ENCODE measurements at places on chromosomes 11 and 22.

DNA sequence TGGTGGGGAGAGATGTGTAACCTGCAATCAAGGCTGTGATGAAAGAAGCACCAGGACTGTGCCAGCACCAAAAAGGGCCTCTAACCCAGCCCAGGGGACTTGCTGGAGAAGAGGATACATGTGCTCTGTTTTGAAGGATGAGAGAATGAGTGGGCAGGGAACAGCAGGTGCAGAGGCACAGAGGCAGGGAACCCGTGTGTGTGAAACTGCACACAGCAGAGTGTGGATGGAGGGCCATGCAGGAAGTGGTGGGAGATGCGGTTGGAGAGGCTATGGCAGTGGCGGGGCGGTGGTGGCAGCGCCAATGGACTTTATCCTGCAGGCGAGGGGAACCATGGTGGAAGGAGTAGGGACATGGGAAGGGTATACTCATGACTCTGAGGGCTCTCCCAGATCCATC is 25.2 kb upstream of the LRRC32 start:
- no peak for DNase-seq

GRCh38 chr22:31692186-31692886 is 30.3 kb upstream of the PISD start:
- no peak for DNase-seq

GRCh38 chr11:125995313-125995712 is 49.5 kb downstream of the VSIG10L2 start:
- peak; percentile 50 for DNase-seq

DNA sequence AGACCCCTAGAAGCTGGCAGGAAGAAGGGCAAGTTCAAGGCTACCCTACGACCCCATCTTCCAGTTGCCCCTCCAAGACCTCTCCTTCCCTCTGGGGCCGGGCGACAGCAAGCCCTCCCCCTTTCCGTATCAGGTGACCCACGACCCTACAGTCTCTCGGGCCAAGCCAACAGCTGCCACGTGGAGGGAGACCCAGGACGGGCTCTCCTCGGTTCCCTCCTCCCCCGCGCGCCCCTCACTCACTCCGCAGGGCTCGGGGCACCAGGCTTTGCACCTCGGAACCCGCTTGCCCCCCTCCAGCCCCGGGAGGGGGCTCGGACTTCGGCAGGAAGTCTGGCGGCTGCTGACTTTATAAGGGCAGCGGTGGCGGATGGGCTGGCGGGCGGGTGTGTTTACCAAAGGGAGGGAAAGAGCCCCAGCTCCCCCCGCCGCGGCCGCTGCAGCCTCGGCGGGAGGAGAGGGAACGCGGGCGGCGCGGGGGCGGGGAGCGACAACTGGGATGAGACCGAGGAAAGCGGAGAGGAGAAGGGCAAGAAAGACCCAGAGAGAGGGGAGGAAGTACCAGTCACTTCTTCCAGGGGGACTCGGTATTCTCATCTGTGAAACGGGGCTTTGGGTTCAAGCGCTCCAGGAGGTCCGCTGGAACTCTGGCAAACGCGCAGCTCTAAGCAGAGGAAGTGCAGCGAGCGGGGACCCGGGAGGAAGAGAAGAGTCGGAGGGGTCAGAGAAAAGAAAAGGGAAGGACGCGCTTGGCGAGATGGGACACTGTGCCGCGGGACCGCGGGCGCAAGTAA is 767 bp downstream of the SLC43A1 start:
- DNase-seq = peak; percentile 61

DNA sequence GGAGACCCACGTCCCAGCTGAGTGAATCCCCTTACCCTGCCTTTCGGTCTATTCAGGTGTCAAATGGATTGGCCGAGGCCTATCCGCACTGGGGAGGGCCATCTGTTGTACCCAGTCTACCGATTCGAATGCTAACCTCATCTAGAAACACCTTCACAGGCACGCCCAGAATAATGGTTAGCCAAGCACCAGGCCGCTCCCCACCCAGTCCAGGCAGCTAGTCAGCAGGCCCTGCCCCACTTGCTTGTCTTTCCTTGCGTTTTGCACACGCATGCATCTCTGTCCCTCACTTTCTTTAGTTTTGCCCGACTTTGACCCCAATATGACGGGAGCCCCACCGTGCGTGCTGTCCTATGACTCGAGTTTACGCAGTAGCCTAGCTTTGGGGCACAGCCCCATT is 31.7 kb downstream of the PARVB start:
- no peak for DNase-seq

DNA sequence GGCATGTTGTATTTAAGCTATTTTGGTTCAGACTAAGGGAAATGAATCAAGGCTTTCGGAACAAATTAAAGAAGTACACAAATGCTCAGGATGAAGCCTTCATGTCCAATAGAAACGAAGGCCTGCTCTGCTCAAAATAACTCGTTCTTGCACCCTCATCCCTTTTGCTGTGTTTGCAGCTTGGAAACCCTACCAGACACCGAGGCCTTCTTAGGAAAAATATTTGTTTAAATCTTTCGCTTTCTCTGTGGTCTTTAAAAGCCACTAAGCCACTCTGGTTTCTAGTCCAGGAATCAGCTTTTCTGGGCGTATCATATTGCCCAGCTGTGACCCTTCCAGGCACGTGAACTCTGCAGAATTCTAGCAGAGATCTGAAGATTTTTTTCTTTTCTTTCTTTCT is 60.9 kb upstream of the HSPA8 start:
- no peak for DNase-seq

- DNase-seq = no peak
Observed at GRCh38 chr11:114008331-114008730, 33.4 kb downstream of the HTR3A start.

DNA sequence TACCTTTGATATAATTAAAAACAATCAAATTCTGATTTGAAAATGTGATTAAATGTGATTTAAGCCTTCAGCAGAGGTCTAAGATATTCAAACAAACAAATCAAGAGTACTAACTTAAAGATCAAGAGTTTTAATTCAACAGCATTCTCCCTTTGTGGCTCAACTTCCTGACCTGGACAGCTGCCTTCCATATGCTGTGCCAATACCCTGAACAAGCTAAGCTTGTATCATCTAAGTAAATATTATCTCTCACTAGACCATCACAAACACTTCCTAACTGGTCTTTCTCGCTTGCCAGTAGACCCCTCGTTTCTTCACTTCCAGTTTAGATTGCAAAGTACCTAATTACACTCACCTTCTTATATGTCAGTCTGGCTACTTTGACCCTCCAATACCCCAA is 35.9 kb upstream of the P4HA3 start:
- no peak for DNase-seq

DNA sequence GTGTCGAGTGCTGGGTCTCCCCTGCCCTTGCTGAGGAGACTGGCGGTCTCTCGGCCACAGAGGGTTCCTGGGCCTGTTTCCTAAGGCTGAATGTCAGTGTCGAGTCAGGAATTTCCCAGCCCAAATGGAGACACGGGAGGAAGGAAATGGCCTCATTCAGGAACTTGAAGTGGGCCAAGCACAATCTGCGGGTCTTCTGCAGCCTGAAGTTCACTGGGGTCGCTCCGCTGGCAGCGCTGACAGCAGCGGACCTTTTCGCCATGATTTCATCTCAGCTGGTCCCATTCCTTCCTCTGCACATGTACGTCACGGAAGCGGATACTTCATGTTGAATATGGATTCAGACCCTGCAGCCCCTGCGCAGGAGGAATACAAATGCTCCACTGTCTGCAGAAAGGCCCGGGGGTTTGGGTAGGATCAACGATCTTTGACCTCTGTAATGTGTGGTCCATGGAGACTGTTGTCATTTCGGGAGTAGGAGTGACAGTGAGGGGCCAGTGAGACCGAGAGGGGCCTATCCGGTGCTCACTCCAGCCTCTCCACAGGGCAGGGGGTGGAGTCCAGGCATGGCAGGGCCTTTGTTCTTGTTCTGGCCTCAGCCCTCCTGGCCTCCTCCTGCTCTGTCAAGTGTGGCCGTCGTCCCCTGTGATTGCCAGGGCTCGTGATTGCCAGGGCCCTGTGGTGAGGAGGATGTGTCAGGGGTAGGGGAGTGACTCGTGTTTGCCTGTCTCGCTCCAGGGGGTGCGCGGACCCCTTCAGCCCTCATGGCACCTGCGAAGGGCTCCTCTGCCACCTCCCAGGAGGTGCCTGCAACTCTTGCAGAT is 402.3 kb downstream of the TBC1D22A start:
- no peak for DNase-seq

GRCh38 chr22:43622886-43623285 is 189.2 kb downstream of the EFCAB6 start:
- DNase-seq = no peak

DNA sequence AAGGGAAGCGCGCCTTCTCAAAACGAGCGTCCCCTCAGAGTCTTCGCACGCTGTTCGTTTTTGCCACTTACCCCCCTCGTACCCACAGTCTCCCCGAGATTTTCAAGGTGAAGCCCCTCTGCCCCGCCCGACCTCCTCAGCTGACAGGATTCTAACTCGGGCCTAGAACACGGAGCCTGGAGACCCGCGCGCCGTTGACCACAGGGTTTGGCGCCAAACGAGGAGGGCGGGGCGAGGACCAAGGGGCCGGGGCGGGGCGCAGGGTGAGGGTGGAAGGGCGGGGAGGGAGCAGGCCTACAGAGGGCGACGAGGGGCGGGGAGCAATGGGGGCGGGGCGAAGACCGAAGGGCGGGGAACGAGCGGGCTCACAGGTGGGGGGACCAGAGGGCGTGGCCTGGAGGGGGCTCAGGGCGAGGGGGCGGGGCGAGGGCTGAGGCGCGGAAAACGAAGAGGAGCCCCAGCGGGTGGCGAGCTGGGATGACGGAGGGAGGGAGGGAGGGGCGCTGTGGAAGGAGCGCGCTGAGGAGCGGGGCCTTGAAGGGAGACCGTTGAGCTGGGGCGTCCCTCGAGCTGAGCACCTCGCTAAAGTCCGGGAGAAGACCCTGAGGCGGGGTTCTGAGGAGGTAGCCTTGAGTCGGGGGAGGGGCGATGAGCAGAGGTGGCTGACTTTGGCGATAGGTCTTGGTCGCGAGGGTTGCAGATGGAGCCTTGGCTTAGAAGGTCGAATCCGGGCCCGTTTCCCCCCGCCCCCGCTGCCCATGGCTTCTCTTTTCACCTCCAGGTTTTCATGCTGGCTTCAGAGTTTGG is at the start of gene DMC1:
TSS of gene DMC1 (minus strand) at position 212 of the 807 bp plus-strand sequence. CDS start 1,927 bp downstream, outside the sequence.
- peak; percentile 99 for DNase-seq

DNA sequence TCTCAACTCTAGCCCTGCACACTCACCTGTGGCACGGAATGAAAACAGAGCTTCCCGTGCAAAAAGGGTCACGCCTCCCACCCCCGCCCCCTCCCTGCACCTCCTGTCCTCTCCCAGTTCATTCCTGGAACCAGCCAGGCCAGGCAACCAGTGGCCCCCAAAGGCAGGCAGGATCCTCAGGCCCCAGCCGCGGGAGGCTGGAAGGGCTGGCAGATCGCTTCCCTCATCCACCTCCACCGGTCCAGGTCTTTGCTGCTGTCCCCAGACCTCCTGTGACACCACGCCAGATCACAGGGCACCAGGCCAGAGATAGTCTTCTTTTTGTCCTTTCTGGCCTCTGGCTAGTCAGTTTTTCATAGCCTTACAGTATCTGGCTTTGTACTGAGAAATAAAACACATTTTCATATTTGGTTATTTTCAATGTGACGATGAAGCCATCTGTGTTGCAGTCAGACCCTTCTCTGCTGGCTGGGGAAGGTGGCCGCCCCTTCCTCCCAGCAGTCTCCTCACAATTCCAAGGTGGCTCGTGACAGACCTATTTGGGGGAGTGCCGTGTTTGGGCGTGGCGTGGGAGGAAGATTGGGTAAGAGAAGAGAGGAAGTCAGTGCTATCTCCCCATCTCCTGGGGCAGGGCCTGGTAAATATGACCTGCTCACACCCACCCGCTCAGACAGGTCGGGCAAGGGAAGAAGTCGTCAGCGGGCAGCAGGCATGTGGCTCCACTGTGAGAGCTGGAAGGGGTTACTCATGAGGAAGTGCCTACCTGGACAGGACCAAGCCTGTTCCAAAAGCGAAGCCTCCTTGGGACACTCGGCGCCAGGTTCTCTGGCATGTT is 9.1 kb downstream of the SSH3 start:
- DNase-seq = peak; percentile 43

DNA sequence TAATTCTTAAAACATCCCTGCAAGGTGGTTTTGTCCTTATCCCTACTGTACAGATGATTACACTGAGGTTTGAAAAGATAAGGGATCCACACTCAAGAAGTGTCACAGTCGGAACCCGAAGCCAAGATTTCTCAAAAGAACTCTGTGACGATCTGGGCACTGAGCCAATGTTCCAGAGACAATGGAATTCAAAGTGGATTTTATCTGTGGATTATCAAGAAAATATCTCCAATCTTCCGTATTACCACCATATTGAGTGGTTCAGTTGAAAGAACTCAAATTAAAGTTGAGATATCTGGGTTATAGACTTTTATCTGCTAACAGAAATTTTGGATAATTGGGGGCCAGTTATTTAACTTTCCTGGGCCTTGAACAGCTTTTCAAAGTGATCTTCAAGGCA is 100.0 kb upstream of the GRAMD1B start:
- no peak for DNase-seq

- peak; percentile 27 for DNase-seq
Observed at GRCh38 chr11:67022961-67023956, at the start of gene SYT12. Gene SYT12, plus strand, starts transcription at chr11:67023134. Its CDS starts 7,011 bp downstream, at chr11:67030145.

GRCh38 chr11:77505956-77506355 is 32.1 kb upstream of the PAK1 start:
- DNase-seq = no peak

DNA sequence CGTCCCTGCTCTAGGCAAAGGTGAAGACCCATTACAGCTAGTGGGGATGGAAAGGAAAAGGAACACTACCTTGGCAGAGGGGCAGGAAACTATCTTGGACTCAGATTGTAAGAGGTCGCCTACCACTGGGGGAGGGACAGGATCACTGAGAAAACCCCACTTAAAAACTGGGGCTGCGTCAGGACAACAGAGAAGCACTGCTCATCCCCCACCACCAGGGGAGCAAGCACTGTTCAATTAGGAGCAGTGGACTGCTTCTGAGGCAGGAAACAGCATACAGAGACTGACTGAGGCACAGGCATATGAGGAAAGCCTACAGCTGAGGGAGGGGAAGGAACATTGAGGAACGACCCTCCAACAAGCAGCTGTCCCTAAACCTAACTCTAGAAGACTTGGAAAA is 20.8 kb upstream of the DLAT start:
- DNase-seq = peak; percentile 16

Measured in stimulated activated CD4-positive, alpha-beta T cell treated with anti-CD3 and anti-CD28 coated beads, Interleukin-4, amount 100 ng/mL, for 1 hour (primary cell).